H9 (cell line): ENCODE measurements at places on chromosomes 3 and 15. TPM values are rescaled to one million over a fixed set of nuclear protein-coding genes. Genes with fewer than 3 reads are reported as not detected.

DNA sequence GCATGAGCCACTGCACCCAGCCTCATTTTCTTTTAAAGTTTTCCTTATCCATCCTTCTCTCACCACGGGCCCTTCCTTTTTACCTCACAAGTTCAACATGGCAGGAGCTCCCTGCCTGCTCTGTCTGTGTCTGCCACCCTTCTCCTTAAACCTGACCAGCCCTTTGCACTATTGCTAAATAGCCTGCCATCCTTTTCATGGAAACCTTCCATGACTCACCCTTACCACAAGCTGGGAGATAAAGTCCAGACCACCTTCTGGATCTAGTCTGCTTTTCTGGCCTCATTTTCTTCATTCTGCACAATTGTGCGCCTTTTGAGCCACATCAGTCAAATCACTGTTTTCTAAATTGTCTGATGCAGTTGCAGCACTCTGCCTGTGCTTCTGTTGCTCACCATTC, 8.9 kb downstream of the PARP14 start:
- H3K4me3 ChIP-seq: no peak overlapping the region
- H3K27me3 ChIP-seq: no peaks in the 10 kb centered on the region
- H3K27ac ChIP-seq: no peak overlapping the region
- H3K4me1 ChIP-seq: no peaks in the 10 kb centered on the region

DNA sequence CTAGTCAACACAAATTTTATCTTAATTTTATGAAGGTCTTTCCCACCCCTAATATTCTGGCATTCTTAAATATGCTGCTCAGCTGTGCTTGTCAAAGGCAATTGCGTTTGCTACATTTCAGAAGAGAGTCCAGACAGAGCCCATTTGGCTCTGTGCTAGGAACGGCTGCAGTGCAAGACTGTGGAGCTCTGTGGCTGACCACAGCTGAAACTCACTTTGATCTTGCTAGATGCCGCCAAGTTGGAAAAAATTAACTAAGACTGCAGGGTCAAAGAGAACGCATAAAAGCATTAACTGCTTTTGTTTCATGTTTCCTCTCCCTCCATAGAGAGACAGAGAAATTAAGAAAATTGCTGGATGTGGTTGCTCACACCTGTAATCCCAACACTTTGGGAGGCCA, 7.6 kb upstream of the PPP1R2 start:
- no peak overlapping the region for H3K27ac ChIP-seq
- H3K27me3 ChIP-seq: no peaks in the 10 kb centered on the region
- H3K4me3 ChIP-seq: no peak overlapping the region
- H3K36me3 ChIP-seq: peaks cover 2% of the 10 kb centered on the region; the same call in 1 of the 2 replicates

Gene XIRP1
- total RNA-seq: not detected in 2 replicates

GRCh38 chr3:9606108-9606507, 43.2 kb upstream of the MTMR14 start:
- no peaks in the 10 kb centered on the region for H3K27me3 ChIP-seq
- no peaks in the 10 kb centered on the region for H3K4me1 ChIP-seq
- no peak for DNase-seq
- no peak overlapping the region for H3K4me3 ChIP-seq

GRCh38 chr3:192570821-192571791, 156.2 kb downstream of the FGF12 start:
- peak; percentile 24 for DNase-seq
- no peak overlapping the region for H3K27ac ChIP-seq
- no peaks in the 10 kb centered on the region for H3K27me3 ChIP-seq
- H3K4me1 ChIP-seq: no peaks in the 10 kb centered on the region
- H3K4me3 ChIP-seq: no peak overlapping the region
- no peaks in the 10 kb centered on the region for H3K36me3 ChIP-seq

Gene ABHD10
- 21.8 and 28.4 TPM in 2 replicates for total RNA-seq

GRCh38 chr15:99976811-99977271, 243.6 kb upstream of the LYSMD4 start:
- no peaks in the 10 kb centered on the region for H3K27me3 ChIP-seq
- no peak for DNase-seq
- H3K4me3 ChIP-seq: no peak overlapping the region
- no peaks in the 10 kb centered on the region; the same call in 2 of the 3 replicates for H3K36me3 ChIP-seq
- no peaks in the 10 kb centered on the region; the same call in 1 of the 2 replicates for H3K4me1 ChIP-seq

Gene ISG20
- total RNA-seq: 4.4 and 7.4 TPM in 2 replicates
